ENCODE measurements at places on chromosomes 12 and 14. TPM values are rescaled to one million over a fixed set of nuclear protein-coding genes. Genes with fewer than 3 reads are reported as not detected.
A peak's percentile ranks its signal among the peaks of the same experiment; 100 is the strongest.

The SPRYD4 gene
- 5.1 TPM for polyA plus RNA-seq

The KCNK10 gene
- polyA plus RNA-seq: 0.20 TPM

The FOXN4 gene
- polyA plus RNA-seq: 0.82 TPM

The GALNT16 gene
- polyA plus RNA-seq: 4.4 TPM

The SLCO1B1 gene
- not detected for polyA plus RNA-seq

The AQP2 gene
- 0.17 TPM for polyA plus RNA-seq

The SPSB2 gene
- polyA plus RNA-seq: 4.5 TPM

The HOXC4 gene
- 5.0 TPM for polyA plus RNA-seq

The SERPINA3 gene
- 1.8 TPM for polyA plus RNA-seq

The GYS2 gene
- polyA plus RNA-seq: not detected

The SLC22A17 gene
- polyA plus RNA-seq: 41.7 TPM

GRCh38 chr12:40469736-40470135 is 222.5 kb upstream of the CNTN1 start:
- no peak for DNase-seq

- DNase-seq: no peak
Measured at GRCh38 chr14:26276757-26277156, 321.1 kb downstream of the NOVA1 start.

DNA sequence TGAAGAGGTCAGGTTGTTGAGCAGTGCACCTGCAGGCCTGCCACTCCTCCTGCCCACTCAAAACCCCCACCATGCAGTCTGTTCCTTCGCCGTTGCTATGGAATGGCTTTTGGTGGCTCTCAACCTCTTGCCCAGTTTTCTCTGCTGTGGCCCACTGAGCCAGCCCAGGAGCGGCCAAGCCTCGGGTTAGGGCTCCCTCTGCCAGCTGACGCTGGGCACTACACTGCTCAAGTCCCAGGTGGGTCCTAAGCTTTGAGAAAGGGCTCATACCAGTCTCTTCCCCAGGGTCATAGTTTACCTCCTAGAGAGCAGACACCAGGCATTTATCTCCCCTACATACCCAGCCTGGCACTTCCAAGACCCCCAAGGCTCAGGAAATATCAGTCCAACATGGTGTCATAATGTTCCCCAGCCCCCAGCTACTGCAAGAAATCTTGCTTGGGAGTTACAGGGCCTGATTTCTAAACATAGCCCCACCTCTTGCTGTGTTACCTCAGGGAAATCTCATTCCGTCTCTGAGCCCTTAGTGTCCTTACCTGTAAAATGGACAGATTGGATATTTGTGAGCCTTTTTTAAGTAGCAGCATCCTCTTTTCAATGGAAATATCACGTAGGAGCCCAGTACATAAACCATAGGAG is 59.4 kb downstream of the TSPAN11 start:
- DNase-seq: peak; percentile 35

- no peak for DNase-seq
Measured at GRCh38 chr12:42617622-42618021, 28.1 kb upstream of the PRICKLE1 start.

GRCh38 chr14:60753264-60754119 is 18.9 kb downstream of the MNAT1 start:
- DNase-seq: no peak

DNA sequence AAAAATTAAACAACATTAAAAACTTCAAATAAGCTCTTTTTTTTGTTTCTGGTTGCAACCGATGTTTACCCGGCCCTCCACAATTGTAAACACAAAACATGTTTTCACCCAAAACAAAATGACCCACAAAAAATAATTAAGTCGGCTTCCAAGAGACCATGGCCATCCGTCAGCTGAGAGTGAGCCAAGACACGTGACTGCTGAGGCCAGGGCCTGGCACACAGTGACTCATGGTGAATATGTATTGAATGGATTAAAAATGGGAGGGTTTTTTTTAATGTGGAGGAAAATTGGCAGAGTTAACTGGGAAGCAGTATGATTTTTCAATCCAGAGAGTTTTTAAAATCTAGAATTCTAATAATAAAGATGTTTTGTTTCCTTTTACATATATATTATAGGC is 13.8 kb upstream of the CPNE8 start:
- DNase-seq: no peak

DNA sequence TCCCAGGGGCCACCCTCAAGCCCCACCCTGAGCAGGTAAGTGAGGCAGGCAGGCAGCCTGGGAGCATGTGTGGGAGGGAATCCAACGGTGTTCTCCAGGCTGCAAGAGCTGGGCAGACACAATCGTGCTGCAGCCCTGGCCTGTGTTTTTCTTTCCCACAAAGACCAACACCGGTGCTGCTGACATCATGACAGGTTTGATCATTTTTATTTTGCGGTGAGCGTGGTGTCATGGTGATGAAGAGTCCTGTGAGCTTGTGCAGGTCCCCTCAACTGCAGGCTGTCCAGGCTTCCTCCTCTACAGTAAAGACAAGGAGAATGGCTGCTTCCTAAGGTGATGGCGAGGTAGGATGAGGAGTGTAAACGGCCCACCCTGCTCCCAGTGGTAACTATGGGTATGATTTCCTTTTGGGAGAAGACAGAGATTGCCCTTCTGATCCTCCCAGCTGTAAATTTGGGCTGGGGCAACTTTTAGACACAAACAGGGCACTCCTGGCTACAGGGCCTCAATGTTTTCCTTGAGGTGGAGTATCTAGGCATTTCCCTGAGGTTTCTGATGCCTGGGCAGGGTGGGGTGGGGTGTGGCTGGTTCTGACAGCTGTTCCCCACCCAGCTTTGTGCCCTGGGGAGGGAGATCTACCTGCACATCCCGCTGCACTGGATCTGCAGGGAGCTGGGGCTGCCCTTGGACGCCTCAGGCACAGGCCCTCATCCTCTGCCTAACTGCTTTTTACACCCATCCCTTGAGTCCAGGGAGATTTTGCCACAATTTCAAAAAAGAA is 109.1 kb downstream of the VCPKMT start:
- DNase-seq: no peak

DNA sequence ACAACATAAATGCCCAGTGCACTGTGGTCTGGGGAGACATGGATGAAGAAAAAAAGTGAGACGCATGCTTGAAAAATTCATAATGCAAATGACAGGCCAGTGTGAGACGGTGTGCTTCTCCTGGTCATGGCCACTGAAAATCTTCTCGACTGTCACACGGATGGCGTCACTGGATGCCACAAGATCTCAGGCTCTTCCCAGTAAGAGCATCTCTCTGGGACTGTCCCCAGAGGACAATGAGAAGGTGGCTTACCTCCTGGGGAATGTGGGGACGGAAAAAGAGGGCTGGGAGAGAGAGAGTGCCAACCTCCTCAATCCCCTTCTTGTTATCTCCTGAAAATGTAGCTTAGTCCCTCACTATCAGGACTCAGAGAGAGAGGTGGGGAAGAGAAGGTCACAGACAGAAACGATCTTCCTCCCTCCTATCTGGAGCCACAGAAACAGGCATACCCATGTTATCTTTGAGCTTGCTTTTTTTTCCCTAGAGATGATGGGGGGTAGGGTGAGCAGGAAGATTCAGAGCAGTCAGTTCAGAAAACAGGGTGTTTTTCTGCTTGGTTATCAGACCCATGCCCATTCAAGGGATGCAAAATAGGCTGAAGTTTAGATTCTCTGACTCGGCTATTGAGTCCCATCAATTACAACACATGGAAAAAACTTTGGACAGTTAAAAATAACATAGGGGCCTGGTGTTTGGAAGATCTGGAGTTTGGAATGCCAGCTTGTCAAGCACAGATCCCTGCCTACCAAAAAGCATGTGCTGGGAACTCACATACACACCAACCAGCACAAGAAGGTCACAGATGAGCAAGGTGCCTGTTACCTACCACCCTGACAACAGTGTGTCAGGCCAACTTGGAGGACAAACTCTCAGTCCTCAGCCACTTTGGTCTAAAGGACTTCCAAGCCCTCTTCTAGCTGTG is 24.2 kb downstream of the DPF3 start:
- DNase-seq: no peak

DNA sequence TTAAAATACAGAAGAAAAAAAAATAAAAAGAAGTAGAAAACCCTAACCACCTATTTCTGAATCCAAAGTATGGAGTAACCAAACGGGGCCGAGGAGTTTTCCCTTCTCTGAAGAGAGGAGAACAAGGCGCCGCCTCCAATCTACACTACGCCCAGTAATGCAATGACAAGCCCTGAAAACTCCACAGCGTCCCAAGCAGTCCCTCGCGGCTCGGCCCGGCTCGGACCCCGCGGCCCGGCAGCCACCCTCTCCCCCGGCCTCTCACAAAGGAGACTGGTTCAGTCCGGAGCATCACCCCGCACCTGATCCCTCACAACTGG is 371 bp downstream of the CHD8 start:
- DNase-seq: no peak

DNA sequence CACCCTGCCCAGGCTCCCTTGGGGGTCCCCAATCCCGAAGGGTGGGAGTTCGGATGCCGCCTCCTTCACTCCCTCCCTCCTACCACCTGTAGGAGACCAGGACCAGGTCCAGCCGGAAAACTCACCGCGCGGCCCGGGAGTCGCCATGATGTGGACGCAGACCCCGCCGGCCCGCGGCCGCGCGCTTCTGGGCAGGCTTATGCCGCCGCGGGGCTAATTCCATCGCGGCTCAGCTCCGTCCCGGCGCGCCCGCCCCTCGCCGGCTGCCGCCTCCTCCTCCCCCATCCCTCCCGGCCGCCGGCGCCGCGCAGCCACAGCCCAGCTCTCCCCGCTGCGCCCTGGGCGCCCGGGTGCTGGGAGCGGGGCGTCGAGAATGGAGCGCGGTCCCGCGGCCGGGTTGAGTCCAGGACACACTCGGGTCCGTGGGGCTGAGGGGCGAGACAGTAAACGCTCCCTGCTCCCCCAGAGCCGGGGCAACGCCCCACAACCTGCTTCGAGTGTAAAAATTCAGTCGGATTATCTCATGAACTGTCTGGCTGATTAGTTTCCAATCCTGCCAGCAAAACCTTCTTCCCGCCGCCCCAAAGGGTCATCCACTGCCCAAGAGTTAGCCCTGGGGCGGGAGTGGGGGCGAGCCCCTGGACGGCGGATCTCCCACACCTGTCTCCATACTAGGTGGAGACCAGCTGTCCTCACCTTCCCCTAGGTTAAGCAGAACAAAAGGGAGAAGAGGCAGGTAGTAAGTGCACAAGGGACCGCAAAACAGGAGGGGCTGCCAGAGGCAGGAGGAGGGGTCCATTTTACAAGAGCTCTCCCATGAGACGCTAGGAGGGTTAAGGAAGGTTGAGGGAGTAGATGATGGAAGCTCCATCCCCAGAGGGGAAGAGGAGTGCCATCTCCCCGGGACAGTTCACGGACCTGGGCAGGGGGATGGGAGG is at the start of gene ANO2:
Gene ANO2 (minus strand): TSS at position 189 of the 938 bp plus-strand sequence. CDS start 42 bp downstream, at position 147.
- peak; percentile 26 for DNase-seq

- peak; percentile 82 for DNase-seq
Measured at GRCh38 chr14:24734917-24735500, 101.0 kb upstream of the GZMB start.

DNA sequence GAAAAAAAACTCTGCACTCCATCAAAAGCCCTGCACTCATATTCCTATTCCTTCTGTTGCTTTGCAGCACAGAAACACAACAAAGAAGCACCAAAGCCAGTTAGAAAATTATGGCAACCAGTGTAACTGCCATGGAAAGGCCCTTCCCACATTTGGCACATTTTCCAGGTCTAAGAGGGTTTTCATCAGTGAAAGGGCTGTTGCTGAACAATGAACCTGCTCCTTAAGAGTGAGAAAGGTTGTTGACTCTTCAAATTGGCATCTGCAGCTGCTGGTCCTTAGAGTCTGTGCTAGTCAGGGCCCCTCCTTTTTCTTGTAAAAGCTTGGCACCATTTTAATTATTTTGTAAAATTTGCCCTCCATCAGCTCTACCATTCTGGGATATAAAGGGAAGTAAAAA is 378.7 kb upstream of the KITLG start:
- DNase-seq: no peak

- no peak for DNase-seq
Measured at GRCh38 chr12:103665971-103666370, 78.9 kb downstream of the STAB2 start.

- DNase-seq: no peak
Measured at GRCh38 chr14:35438910-35439713, 34.6 kb upstream of the NFKBIA start.

Data from right lung (tissue), 10 donors.